ENCODE measurements at places on chromosomes 5 and 9.

GRCh38 chr5:123806644-123807043 lies 294.7 kb downstream of the CSNK1G3 start:
- no peak for DNase-seq

DNA sequence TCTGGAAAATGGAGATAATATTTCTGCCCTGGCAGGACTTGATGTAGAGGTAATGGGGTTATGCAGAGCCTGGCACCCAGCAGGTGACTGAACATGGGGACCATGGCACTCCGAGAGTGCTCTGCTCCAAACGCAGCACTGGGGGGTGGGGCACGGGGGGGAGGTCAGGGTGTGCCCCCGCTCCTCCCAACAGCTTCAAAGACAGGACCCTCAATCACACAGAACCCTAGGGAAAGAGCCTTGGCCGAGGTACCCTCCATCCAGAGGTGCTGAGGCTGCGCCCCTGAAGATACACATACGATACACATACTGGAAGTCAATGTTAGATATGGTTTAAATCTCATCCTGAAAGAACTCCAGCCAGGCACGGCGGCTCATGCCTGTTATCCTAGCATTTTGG lies 26.6 kb upstream of the CEP72 start:
- DNase-seq, result peak; percentile 44

GRCh38 chr5:137890845-137891244 lies 1.6 kb downstream of the PKD2L2 start:
- DNase-seq, result no peak

DNA sequence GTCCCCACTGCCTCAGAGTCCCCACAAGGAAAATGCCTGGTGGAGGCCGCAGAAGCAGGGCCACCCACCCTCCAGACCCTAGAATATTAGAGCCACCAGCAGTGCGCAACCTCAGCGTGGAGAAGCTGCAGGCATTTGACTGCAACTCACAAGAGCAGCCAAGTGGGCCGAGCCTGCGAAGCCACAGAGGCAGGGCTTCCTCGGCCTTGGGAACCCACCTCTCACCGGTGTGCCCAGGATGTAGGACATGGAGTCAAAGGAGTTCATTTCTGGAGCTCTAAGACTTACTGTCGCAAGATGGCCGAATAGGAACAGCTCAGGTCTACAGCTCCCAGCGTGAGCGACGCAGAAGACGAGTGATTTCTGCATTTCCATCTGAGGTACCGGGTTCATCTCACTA lies 397.9 kb upstream of the PIK3R1 start:
- DNase-seq, result no peak

GRCh38 chr5:121251954-121252353 lies 599.7 kb upstream of the FTMT start:
- no peak for DNase-seq

DNA sequence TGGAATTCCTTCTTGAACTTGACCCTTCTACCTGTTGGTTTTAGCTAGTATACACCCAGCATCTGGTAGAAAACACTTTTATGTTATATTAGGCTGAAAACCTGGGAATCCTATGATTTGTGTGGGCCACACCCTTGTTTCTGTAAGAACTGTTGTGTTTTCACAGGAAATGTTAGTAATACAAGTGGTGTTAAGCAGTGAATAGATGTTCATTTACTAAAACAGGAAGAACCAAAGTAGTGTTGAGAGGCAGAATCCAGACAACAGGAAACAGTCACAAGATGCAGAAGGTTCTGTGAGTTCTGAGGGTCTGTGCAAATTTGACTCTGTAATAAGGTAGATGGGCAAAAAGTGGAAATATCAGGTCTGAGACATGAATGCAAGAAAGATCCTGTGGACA lies 73.0 kb upstream of the RAI14 start:
- DNase-seq, result no peak

DNA sequence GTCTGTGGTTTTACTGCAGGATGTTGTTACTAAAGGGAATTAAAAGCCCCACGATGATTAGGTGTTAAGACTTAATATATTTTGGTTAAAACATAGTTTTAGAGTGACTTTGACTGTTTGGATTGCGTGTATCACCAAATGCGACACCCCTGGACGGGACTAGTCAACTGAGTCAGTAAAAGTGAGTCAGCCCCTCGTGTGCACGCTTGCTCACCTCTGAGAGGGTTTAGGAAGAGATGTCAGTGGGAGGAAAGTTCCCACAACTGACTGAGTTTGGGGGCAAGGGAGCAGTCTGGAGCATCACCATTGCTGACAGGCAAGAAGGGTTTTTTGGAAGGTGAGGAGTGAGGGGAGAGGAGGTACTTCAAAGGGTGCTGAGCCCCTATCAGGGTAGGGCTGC lies 14.4 kb upstream of the DMRT3 start:
- no peak for DNase-seq

DNA sequence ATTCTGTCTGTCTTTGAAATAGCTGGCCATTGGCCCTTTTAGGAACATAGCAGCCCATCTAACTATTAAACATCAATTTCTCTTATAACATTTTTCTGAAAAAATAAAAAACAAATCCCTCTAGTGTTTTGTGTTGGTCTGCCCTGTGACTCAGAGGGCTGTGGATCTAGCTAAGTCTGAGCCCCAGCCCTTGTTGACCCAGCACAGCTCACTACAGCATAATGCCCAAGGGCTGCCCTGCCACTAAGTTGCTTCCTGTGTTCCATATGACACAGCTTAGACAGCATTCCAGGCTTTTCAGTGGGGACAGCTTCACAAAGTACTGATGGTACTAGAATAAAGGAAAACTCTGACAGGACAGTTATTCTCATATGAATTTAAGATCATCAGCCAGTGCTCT lies 136.0 kb downstream of the SCAMP1 start:
- DNase-seq, result no peak

- no peak for DNase-seq
These were observed 18.4 kb upstream of the GSN start for GRCh38 chr9:121249563-121249962.

DNA sequence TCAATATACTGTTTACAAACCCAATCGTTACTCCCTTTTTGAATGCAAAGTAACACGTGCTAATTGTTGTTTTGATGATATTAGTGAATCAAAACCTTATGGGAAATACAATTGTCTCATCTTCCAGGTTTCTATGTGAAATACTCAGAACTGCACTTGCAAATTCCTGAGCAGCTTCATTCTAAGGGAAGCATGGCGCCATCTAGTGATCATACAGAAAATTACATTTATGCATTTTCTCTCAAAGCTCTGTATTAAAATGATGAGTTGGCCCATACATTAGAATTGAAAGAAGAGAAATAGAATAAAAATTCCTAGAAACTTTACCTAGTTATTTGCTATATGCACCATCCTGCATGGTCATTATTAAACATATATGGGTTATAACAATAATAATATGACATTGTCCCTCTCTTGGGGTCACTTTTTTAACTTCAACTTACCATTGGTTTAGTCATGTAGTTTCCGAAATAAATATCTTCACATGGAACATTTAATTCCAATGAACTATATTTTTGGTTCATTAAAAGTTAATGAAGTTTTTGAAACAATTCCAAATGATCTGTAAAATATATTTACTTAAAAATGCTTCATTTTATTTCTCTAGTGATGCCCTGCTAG lies 220.0 kb downstream of the PDE4D start:
- DNase-seq, result no peak

- DNase-seq, result no peak
These were observed 14.2 kb upstream of the CCDC180 start for GRCh38 chr9:97293207-97293721.

GRCh38 chr5:149839761-149840160 lies 104.8 kb downstream of the PDE6A start:
- no peak for DNase-seq

GRCh38 chr9:33623658-33624586 lies 99.9 kb downstream of the ANKRD18B start:
- no peak for DNase-seq

DNA sequence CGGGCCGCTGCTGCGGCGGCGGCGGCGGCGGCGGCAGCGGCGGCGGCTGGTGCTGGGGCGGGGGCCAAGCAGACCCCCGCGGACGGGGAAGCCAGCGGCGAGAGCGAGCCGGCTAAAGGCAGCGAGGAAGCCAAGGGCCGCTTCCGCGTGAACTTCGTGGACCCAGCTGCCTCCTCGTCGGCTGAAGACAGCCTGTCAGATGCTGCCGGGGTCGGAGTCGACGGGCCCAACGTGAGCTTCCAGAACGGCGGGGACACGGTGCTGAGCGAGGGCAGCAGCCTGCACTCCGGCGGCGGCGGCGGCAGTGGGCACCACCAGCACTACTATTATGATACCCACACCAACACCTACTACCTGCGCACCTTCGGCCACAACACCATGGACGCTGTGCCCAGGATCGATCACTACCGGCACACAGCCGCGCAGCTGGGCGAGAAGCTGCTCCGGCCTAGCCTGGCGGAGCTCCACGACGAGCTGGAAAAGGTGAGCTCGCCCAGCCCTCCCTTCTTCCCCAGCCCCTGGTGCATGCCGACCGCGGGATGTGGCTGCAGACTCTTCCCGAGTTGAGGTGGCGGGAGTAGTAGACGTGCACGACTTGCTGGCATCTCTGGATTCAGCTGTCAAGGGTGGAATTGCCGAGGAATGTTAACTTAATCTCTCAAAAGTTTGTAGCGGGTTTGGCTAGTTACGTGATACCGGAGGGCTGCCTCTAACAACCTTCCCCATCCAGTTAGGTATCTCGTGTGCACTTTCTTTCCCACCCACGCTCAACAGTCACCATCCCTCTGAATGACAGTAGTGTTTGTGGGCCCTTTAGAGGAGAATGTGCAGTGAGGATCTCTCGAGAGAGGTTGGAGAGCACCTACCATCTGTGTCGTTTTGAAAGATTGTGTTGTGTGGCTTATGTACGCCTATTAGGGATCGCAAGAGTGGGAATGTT lies 932 bp downstream of the SLC12A2 start:
- no peak for DNase-seq

GRCh38 chr9:72305102-72305546 lies 59.9 kb downstream of the ZFAND5 start:
- DNase-seq, result no peak

DNA sequence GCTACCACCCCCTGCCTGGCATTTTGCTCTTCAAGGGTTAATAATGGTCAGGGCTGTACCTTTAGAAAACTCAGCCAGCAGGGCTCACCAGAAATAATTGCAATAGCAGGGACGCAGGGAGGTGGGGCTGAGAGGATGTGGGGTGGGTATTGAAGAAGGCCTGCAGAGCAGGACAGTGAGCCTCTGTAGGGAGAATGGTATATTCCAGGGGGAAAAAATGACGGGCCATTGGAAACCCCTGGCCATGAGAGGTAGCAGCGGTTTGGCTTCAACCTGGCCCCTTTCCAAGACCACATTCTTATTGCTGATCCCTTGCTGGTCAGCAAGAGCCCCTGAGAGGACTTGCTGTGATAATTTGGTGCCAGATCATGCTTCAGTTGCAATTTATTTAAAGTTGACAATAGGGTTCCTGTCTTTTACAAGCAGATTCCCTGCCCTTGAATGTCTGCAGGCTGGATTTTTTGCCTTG lies 36.7 kb upstream of the CTNNA1 start:
- DNase-seq, result no peak

DNA sequence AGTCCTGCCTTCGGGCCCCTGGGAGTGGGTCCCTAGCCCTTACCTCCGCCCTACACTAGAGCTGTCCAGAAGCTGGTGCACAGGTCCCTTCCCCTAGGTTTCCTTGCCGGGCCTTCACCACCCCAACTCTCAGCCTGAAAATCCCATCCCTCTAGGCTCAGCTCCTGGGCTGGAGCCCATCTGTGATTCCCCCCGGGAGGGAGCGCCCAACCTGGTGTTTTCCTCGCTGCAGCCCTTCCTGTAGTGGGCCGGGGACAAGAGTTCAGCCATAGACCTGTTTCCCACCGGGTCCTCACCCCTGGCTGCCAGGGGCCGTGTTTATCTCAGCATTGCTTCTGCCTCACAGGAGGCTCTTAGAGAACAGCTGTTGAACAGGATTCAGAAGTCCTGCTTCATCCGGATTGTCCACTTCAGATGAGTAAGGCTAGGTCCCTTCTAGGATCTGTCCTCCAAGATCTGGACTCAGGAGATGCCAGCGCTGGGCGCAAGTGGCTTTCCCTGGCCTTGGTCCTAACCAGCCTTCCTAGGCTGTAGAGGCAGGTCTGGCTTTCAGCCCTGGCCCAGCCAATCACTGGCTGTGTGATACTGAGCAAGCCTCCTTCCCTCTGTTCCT lies 965 bp downstream of the GLIPR2 start:
- no peak for DNase-seq

- DNase-seq, result no peak
These were observed 48.3 kb downstream of the EHMT1 start for GRCh38 chr9:137666955-137667670.

DNA sequence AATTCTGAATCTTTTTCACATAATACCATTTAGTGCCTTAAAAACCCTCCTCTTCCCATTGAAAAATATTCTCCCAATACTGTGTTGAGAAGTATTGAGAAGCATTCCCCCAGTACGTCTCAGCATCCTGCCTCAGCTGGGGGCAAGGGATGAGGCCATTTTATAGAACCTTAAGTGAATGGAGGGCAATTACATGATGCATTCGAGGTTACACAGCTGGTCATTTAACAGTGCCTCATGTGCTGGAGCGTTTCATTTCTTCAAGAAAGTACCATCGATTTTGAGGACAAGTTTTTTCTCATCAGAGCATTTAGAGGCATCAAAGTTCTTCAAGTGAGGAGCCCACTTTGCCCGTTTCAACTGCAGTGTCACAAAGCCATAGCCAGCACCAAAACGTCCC lies 135.6 kb downstream of the DOCK2 start:
- no peak for DNase-seq

DNA sequence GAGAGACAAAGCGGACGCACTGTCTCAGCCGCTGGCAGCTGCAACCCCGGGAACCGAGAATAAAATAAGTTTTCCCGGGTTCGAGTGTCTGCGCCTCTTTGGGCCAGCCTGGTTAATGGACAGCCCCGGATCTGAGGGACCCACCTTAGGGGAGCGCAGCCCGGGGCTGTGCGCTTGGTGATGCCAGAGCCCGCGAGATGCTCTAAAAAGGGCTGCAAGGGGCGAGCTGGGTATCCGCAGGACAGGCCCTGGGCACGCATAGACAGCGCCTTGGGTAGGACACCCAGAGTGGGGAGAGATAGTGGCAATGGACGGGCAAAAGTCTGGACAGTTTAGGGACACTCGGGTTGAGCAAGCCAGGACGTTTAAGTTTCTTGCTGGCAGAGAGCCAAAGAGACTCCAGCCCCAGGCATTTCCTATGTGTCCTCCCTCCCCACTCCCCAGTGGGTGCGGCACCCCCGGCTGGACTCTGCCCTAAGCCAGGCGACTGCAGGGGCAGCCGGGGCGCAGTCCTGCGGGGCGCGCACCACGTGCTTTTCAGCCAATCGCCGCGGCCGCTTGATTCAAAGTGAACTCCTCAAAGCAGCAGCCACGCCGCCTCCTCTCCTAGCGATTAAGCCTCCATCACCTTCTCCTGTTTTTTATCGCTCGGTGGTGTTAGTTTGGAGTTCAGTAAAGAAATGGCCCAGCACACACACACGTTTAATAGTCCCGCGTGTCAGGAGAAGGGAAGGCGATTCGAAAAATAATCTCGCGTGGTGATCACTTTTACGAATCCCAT lies 616 bp upstream of the ENC1 start:
- DNase-seq, result peak; percentile 88

Measured in osteocyte (in vitro differentiated cells).